Activated T-cell treated with anti-CD3 and anti-CD28 coated beads, Interleukin-2, amount 50 U/mL, for 48 hours (primary cell): ENCODE measurements at places on chromosomes 4 and X.

GRCh38 chrX:129634541-129634940, 20.2 kb downstream of the APLN start:
- no peak for DNase-seq

GRCh38 chr4:52915730-52916300, 53.7 kb downstream of the RASL11B start:
- no peak for DNase-seq

GRCh38 chr4:122548452-122548851, 72.4 kb downstream of the IL21 start:
- no peak for DNase-seq

GRCh38 chr4:119537586-119537985, 91.0 kb downstream of the PDE5A start:
- no peak for DNase-seq

DNA sequence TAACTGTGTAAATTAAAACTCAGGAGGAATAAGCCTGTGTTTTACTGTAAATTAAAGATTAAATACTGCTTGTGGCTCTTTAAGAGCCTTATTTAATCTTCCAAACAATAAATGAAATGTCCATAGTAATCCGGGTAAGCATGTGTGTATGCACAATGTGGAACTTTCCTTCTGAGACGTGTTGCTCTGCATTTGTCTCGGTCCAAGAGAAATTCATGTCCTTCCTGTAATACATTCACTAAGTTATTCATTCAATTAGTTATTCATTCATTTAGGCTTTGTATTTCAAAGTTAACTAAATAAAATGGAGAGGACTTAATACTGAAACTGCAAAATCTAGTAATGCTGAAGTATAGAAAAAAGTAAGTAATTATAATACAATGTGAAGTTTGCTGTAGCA, 2728.8 kb downstream of the PCDH7 start:
- no peak for DNase-seq

- no peak for DNase-seq
Observed at GRCh38 chr4:18162453-18162852, 140.9 kb upstream of the LCORL start.

- no peak for DNase-seq
Observed at GRCh38 chr4:178142724-178143123, 700.5 kb upstream of the AGA start.

GRCh38 chrX:12844319-12844718, 22.6 kb upstream of the TLR7 start:
- DNase-seq: no peak

DNA sequence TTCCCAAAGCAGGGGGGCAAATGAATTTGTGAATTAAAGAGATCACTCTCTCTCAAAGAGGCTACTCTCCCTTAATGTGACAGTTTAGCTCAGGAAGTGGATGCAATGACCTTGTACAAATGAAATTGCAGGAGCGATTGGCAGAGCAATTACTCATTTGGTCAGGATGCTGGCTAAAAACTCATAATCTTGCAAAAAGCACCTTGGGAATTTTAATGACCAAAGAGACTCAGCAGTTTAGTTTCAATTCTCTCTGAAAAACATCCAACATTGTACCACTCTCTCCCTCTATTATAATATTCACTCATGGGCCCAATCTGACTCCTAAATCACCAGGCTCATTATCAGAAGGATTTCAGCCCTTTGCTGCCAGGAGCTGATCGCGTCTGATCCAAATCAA, 26.1 kb downstream of the PDGFC start:
- DNase-seq: no peak

GRCh38 chr4:22754116-22754515, 61.4 kb downstream of the GBA3 start:
- DNase-seq: no peak

DNA sequence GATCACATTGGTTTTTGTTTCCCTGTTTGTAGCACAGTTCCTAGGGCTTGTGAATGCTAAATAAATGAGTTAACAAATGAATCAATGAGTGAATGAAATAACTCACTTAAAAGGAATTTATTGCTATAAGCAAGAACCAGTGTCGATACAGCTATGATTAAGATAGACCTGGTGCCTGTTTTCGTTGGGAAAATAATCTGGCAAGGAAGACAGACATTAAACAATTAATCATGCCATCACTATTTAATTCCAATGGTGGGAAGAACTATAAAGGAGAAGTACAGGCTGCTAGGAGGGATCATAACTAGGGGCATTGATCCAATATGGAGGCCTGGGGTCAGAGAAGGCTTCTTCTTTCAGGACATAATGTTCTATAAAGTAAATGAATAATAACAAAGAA, 4.5 kb upstream of the CBR4 start:
- DNase-seq: no peak

GRCh38 chr4:7126981-7127380, 59.1 kb upstream of the GRPEL1 start:
- no peak for DNase-seq
